ENCODE measurements at places on chromosomes 1 and 21. TPM values are rescaled to one million over a fixed set of nuclear protein-coding genes. Genes with fewer than 3 reads are reported as not detected.
A peak's percentile ranks its signal among the peaks of the same experiment; 100 is the strongest.

DNA sequence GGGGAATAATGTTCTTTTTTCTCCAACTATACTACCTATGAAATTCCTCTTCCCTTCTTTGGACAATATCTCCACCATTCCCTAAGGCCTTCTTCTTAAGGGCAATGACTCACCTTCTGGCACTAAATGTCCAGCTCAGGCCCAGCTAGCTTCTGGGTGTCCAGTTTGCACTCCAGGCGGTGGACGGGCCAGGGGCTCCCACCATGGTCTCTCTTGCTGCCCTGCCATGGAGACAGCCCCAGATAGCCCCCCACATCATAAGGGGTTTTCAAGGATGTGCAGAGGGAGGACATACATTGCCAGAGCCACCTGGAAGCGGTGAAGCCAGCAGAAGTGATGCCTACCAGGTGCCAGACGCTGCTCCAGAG is 43.8 kb downstream of the C1orf198 start:
- no peaks in the 10 kb centered on the region for H3K36me3 ChIP-seq
- no peak overlapping the region for H3K27ac ChIP-seq
- no peaks in the 10 kb centered on the region for H3K4me1 ChIP-seq
- DNase-seq: no peak

DNA sequence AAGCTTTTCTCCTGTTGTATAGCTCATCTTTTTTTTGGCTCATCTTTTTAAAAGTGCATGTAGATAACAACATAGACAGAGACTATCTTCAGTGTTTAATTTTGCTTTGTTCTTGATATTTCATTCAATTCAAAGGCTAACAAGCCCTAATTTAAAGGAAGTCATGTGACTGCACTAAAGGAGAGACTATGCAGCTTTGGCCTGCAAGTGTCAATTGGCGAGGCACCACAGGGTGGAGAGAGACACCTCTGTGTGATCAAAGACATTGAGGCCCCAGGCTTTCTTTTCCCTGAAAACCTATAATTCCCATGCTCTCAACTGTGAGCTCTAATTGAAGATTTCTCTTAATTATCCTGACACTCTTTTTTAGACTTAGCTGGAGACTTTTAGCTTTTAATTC is 53.6 kb downstream of the CHODL start:
- H3K27ac ChIP-seq: no peak overlapping the region
- H3K36me3 ChIP-seq: no peaks in the 10 kb centered on the region
- H3K27me3 ChIP-seq: no peaks in the 10 kb centered on the region
- no peak for DNase-seq

GRCh38 chr1:153465811-153466636 is 5.6 kb upstream of the S100A7 start:
- H3K27ac ChIP-seq: no peak overlapping the region
- H3K36me3 ChIP-seq: no peaks in the 10 kb centered on the region
- H3K4me1 ChIP-seq: peaks cover 5% of the 10 kb centered on the region

DNA sequence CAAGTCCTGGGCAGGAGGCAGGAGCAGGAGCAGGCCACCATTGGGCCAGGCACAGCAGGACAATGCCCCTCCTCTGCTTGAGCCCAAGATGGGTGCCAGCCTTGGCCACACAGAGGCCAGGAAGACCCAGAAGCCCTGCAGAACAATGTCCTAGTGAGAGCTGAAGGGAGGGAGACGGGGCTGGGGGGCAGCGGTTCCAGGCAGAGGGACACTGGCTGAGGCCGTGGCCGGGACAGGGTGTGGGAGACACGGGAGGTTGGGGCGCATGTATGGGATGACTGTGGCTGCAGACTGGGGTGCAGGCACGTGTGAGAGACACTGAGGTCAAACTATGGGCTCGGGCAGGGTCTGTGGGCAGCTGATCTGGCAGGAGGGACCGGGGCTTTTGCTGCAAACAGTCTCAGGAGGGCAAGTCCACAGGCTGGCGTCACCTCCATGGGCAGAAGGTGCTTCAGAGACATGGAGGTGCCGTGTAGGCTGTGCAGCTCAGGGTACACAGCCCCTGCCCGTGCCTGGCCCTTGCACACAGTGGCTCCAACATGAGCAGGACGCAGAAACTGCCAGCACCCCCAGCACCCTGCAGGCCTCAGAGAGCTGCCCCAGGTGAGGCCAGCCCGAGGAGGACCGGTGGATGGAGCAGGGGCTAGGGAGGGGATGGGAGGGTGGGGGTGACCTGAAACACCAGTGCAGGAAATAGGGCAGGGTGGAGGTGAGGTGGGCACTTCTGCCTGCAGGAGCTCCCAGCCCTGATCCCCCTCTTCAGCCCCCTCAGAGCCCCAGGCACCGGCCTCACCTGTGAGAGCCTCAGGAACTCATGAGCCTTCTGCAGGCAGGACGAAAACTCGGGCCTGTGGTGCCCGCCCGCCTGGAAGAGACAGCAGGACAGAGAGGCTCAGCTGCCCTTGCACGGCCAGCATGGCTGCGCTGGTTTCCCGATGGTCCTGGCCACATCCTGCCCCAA is 19.5 kb downstream of the LSS start:
- no peaks in the 10 kb centered on the region for H3K27me3 ChIP-seq
- DNase-seq: no peak
- H3K4me3 ChIP-seq: no peak overlapping the region
- H3K27ac ChIP-seq: no peak overlapping the region
- no peaks in the 10 kb centered on the region for H3K4me1 ChIP-seq

- H3K4me1 ChIP-seq: no peaks in the 10 kb centered on the region
Observed at GRCh38 chr1:109884242-109884891, 26.3 kb upstream of the CSF1 start.

DNA sequence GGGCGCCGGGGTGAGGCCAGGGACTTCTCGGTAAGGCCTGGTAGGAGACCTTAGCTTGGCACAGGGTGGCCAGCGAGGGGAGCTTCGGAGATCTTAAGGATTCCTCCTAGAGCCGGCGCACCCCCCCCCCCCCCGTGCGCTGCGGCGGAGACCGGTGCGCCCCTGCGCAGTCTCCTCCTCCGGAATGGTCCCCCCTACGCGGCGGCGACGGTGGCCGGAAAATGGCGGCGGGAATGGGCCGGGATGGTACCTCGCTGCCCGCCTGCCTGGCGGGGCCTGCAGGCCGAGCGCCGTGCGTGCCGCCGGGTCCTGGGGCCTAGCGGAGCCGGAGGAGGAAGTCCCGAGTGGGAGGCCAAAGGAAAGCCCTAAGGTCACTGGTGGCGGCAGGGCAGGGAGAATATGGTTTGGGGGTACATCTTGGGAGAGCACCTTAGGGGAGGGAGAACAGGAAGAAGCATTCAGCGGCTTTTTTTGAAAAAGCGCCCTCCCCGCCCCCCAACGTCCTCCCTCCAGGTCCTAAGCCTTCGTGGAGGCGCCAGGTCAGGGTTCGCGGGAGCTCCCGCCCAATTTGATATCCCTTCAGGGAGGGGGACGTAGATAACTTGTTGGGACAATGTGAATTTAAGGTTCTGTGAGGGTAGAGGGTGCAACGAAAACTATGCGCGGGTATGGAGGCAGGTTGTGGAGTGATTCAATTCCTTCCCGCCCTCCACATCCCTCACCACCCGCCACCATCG is 429 bp downstream of the SRRM1 start:
- peak overlapping the region; percentile 89 for H3K27ac ChIP-seq
- no peaks in the 10 kb centered on the region for H3K36me3 ChIP-seq
- H3K4me1 ChIP-seq: peaks cover 22% of the 10 kb centered on the region
- H3K27me3 ChIP-seq: no peaks in the 10 kb centered on the region

DNA sequence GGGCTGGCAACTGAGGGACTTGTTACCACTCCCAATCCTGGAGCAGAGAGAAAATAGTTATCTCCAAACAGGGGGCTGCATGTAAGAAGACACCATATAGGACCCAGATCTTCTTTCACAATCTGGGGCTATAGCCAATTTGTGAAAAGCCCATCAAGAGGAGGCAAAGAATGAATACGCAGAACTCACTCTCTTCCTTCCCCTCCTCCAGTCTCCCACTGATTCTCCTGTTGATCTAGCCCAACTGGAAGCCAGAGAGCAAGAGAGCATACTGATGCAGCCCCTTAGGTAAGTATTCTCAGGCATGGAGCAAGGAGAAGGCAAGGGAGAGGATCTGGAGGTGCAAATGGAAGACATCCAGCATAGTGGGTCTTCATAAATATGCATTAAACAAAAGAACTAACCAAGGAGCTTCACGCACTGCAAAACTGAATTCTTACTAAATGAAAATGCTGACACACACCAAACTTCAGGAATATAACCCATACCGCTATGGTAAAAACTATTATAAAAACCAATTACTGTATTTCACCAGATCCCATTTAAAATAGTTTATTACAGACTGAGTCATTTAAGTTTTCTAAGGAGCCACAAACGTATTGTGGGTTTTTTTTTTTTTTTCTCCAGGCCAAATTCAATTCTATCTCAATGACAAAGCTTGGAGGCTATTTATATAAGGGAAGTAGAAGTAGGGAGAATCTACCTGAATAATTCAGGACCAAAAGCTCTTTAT is 15.5 kb upstream of the HMGB4 start:
- no peak overlapping the region for H3K27ac ChIP-seq
- peaks cover 8% of the 10 kb centered on the region for H3K27me3 ChIP-seq
- no peaks in the 10 kb centered on the region for H3K36me3 ChIP-seq
- no peak overlapping the region for H3K4me3 ChIP-seq
- DNase-seq: no peak
- H3K4me1 ChIP-seq: no peaks in the 10 kb centered on the region

GRCh38 chr1:47996406-47997226 is 569 bp downstream of the TRABD2B start:
- no peak for DNase-seq
- no peaks in the 10 kb centered on the region for H3K36me3 ChIP-seq
- H3K27ac ChIP-seq: no peak overlapping the region

DNA sequence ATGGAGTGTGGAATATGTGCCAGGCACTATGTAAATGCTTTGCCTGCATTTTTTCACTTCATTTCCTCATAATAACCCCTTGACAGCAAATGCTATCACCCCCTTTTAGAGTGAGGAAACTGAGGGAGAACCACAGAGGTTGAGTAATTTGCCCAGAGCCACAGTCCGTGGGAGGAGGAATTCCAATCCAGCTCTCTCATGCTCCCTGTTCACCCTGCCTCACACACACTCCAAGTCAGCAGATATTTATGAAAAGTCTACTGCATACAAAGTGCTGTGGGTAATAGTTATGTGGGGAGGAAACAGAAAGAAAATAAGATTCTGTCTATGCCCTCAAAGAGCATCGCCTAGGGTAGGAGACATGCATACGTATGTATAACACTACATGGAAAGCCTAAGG is 30.9 kb upstream of the RBM15 start:
- no peak overlapping the region for H3K27ac ChIP-seq
- H3K4me3 ChIP-seq: no peak overlapping the region
- no peaks in the 10 kb centered on the region for H3K27me3 ChIP-seq
- H3K36me3 ChIP-seq: no peaks in the 10 kb centered on the region

GRCh38 chr1:157364612-157365011 is 187.7 kb downstream of the FCRL5 start:
- H3K27ac ChIP-seq: no peak overlapping the region
- no peaks in the 10 kb centered on the region for H3K36me3 ChIP-seq
- DNase-seq: no peak
- no peak overlapping the region for H3K4me3 ChIP-seq

DNA sequence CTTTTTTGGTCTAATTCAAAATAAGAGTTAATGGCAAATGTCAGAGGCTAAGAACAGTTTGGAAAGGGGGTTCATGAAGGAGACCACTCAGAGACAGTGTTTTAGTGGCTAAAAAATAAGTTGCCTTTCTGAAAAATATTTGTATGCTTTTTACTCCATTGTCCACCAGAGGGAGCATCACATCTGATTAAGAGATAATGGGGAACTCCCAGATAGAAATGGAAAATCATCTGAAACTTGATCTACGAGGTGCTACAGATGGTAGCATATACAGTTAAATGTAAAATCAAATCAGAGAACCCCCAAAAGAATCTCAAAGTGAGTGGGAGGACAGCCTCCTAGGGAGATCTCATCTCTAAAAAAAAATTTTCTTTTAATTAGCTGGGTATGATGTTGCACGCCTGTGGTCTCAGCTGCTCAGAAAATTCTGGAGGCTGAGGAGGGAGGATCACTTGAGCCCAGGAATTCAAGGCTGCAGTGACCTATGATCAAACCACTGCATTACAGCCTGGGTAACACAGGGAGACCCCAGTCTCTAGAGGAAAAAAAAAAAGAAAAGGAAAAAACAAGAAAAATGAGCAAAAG is 9.7 kb downstream of the SMYD3 start:
- no peaks in the 10 kb centered on the region for H3K4me1 ChIP-seq
- no peak overlapping the region for H3K4me3 ChIP-seq
- DNase-seq: no peak
- no peaks in the 10 kb centered on the region for H3K27me3 ChIP-seq

Gene FNBP1L
- total RNA-seq: 1.5 TPM

Gene TENT5C
- 7.7 TPM for total RNA-seq

Gene ANKRD35
- not detected for total RNA-seq

Gene S100A5
- 1.1 TPM for total RNA-seq

Gene GIPC2
- total RNA-seq: 0.18 TPM

Gene RGS16
- total RNA-seq: 6.7 TPM

Measured in T-cell (primary cell).